ENCODE measurements at places on chromosomes 16 and 17. TPM values are rescaled to one million over a fixed set of nuclear protein-coding genes. Genes with fewer than 3 reads are reported as not detected.

SLC16A11 gene
- total RNA-seq: 0.94 TPM

SMIM36 gene
- not detected for total RNA-seq

TPSG1 gene
- total RNA-seq: 22.6 TPM

MMP15 gene
- total RNA-seq: 13.2 TPM

GUCY2D gene
- total RNA-seq: not detected

OTOP2 gene
- total RNA-seq: not detected

MRTFB gene
- 60.6 TPM for total RNA-seq

ABI3 gene
- 12.1 TPM for total RNA-seq

KRT33A gene
- total RNA-seq: not detected

KCNAB3 gene
- 0.95 TPM for total RNA-seq

ST6GALNAC2 gene
- total RNA-seq: 0.94 TPM

ABCC6 gene
- total RNA-seq: 76.3 TPM

FKBP10 gene
- 11.4 TPM for total RNA-seq

PIGS gene
- total RNA-seq: 120 TPM

CRHR1 gene
- not detected for total RNA-seq

HS3ST3B1 gene
- 2.1 TPM for total RNA-seq

NXPH3 gene
- total RNA-seq: not detected

RTN4RL1 gene
- not detected for total RNA-seq

SLC6A2 gene
- not detected for total RNA-seq

ZP2 gene
- not detected for total RNA-seq

CHRNE gene
- not detected for total RNA-seq

GAS7 gene
- 6.8 TPM for total RNA-seq

GPR142 gene
- 1.1 TPM for total RNA-seq

AOC2 gene
- 0.70 TPM for total RNA-seq

TAC4 gene
- not detected for total RNA-seq

MT1H gene
- not detected for total RNA-seq

TBC1D26 gene
- total RNA-seq: not detected
